ENCODE measurements at places on chromosomes 6 and 20.

GRCh38 chr6:134723081-134723871, 226.6 kb downstream of the ALDH8A1 start:
- no peak for DNase-seq

- DNase-seq = no peak
These were observed 4.1 kb downstream of the CNBD2 start for GRCh38 chr20:35972462-35972861.

GRCh38 chr6:47134476-47135189, 92.5 kb upstream of the ADGRF1 start:
- no peak for DNase-seq

DNA sequence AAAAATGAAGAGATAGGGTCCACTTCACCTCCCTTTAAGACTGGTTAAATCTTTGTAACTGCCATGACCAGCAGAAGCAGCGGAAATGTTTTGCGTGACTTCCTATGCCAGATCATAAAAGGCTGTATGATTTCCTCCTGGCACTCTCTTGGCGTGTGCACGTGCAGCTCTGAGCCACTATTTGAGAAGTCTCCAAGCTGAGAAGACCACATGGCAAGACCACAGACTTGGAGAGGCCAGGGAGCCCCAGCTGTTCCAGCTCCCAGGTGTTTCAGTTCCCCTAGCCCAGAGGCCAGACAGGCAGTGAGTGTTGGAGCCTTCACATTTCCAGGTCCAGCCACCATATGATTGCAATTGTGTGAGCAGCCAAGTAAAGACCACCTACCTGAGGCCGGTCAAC, 259.3 kb upstream of the RIN2 start:
- DNase-seq = no peak

- no peak for DNase-seq
These were observed 27.5 kb upstream of the FYN start for GRCh38 chr6:111900735-111901134.

- DNase-seq = no peak
These were observed 37.2 kb downstream of the CHMP4B start for GRCh38 chr20:33848391-33848790.

- DNase-seq = no peak
These were observed 149.1 kb upstream of the BEND3 start for GRCh38 chr6:107264357-107264840.

GRCh38 chr6:130529569-130530149, 163.8 kb downstream of the TMEM200A start:
- no peak for DNase-seq

GRCh38 chr6:42889815-42890214, 10.4 kb downstream of the RPL7L1 start:
- DNase-seq = no peak

GRCh38 chr6:133992992-133993680, 40.1 kb downstream of the TBPL1 start:
- DNase-seq = no peak

DNA sequence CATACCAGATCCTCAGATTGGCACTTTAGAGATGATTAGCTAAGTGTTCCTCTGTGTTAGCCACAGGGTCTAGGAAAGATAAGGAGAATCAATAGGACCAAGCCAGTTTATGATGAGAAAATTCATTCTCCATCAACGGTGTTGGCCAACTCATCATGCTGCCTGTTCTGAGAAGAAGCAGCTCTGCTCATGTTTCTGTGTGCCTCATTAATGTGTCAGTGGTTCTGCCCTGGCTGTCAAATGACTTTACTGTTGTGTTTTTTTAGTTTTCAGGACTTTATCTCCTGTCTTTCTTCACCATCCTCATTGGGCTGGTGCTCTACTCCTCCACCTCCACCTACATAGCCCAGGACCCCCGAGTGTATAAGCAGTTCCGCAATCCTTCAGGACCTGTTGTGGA, 234.3 kb upstream of the PLN start:
- no peak for DNase-seq

GRCh38 chr6:14086701-14087100, 30.9 kb upstream of the CD83 start:
- DNase-seq = no peak

- DNase-seq = no peak
These were observed 73.7 kb downstream of the CDH4 start for GRCh38 chr20:61325718-61326117.

All from D721Med (cell line).